ENCODE measurements at places on chromosomes 13 and 19.

DNA sequence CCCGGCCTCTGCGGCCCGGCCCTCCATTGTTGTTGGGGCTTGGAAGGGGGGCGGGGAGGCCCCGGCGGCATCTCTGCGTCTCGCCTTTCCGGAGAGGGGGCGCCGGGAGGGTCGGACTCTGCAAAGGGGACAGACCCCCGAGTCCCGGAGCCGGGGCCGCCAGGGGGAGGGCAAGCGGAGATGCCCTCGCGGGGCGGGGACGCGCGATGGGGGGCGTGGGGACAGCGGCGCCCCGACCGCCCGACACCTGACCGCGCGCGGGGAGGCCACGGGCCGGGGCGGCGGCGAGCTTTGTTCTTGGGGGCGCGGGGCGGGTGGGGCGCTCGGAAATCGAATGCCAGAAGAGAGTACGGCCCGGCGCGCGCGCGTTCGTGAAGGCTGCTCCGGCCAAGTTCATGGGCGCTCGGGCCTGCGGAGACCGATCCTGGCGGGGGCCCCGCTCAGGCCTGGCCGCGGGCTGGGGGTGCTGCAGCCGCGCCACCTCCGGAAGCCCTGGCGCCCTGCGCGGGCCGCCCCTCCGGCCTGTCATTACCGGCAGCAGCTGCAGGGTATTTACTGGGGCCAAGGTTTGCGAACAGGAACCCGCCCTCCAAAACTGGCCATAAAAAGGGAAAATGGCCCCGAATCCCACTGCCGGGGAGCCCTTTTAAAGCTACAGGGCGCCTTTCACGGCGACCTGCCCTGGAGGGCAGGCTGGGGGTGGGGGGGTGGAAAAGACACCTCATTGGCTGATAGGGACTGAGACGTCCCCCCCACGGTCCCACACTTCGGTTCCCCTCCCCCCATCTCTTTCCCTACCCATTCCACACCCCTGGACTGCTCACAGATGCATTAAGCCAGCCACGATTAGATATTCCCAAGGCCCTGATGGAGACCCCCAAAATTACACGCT lies 11.1 kb upstream of the NANOS3 start:
- DNase-seq = no peak

- no peak for DNase-seq
Measured at GRCh38 chr13:32428581-32429432, 877 bp upstream of the N4BP2L1 start.

- DNase-seq = peak; percentile 12
Measured at GRCh38 chr13:26968431-26969341, 202.9 kb downstream of the USP12 start.

DNA sequence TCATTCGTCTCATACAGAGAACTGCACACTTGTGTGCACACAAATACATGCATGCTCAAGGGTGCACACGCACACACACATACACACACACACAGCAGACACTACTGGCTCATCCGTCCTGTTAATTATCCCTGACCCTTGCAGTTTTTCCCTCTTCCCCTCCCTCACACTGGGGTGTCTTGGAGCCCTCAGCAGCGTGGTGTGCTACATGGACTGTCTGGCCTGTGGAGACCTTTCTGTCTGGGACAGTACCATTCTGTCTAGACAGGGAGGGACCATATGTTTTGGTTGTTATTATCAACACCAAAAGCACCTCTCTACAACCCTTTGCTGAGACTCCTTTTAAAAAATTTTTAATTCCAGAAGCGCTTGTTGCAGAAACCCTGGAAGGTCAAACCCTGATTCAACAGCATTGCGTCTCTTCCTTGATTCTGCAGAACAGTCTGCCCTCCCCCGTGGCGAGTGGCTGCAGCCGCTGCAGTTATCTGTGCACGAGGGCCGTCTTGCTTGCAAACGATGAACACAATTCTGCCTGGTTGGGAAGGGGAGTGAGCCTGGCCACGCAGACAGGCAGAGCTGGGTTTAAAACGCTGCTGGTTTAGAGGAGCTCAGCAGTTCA lies 374.0 kb downstream of the IRS2 start:
- no peak for DNase-seq

- no peak for DNase-seq
Measured at GRCh38 chr13:105159841-105160240, 1375.6 kb downstream of the EFNB2 start.

DNA sequence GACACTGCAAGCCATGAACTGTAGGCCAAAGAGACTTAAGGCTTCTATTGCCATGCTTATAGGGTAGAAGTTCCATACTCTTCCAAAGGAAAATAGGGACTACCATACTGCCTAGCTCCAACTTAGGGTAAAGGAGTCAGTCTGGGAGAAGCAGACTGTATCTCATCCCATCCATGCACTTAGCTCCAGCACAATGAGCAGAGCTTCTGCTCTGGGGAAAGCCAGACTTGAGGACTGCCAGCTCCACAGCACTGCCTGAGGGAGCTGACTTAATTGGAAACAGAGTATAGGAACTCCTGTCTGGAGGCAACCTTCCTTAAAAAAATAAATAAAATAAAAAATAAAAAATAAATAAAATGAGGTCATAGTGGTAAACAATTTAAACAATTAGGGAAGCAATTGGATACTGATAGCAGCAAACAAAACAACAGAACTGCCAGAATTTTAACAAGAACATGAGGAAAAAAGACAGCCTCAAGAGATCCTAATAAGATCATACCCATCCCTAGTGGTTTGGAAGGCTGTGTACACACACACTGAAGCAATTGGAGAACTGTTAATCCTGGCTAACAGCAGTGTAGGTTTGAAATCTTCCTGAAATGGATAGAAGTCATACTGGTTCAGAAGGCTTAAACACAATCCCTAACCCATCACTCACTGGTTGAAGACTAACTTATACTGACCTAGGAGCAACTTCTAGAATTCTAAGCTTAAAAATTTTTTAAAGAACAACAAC lies 550.1 kb downstream of the TBC1D4 start:
- DNase-seq = peak; percentile 12

Data from fibroblast of mammary gland (primary cell).